ENCODE measurements at places on chromosomes 1 and 21.

DNA sequence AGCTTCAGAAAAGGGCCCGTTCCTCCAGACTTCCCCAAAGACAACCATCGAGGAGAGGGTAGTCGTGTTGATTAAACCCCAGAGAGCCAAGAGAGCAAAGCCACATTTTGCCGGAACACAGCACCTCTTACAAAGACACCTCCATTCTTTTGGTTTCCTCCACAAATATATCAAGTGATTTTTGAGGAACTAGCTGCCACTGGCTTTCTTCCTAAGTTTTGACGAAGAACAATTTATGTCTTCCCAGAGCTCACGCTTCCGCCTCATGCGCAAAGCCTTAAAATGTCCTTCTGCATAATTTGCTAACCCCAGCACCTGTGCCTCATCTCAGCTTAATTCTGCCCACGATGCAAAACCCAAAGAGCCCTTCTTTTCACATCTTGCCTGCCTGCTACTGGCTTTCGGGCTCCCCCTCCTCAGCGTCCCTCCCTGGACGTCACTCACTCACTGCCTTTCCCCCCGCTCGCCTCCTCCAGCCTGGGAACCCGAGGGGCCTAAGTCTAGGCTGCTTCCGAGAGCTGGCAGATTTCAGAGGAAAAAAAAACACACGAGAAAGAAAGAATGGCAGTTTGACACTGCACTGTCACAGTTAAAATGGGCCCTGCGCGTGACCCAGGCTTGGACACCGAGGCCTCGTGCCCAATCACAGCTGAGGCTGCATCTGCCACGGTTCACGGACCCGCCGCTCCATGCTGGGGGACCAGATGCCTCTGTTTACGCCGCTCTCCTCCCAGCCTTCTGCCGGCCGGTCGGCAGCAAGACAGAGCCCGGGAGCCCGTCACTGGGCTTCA, 77.6 kb upstream of the IFNAR2 start:
- no peak for DNase-seq

DNA sequence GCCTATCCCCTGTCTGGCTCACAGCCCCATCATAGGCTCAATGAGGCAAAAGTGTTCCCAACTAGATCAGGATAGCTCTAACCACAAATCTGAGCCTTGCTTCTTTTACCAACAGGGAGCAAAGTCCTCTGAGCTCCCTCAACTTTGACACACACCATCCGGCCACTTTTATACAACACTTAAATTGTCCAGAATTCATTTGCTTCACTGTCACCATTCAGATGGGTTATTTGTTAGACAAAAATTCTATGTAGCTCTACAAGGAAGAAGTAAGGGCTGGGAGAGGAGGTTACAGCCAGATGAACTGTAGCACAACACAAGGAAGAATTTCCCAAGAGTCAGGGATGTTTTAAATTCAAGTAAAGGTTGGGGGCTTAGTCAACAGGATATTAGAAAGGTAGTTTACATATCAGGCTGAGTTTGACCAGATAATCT, 50.8 kb downstream of the TGFBR3 start:
- no peak for DNase-seq

GRCh38 chr1:175630076-175630475, 113.3 kb downstream of the TNR start:
- no peak for DNase-seq

- DNase-seq = no peak
These were observed at the start of gene DDAH1 for GRCh38 chr1:85465099-85465785. Gene DDAH1 (minus strand): TSS chr1:85465159. CDS start chr1:85465045, 114 bp downstream.

GRCh38 chr21:45698493-45699184, 55.1 kb downstream of the PCBP3 start:
- no peak for DNase-seq

GRCh38 chr1:110535985-110536384, 17.0 kb upstream of the KCNA10 start:
- no peak for DNase-seq

DNA sequence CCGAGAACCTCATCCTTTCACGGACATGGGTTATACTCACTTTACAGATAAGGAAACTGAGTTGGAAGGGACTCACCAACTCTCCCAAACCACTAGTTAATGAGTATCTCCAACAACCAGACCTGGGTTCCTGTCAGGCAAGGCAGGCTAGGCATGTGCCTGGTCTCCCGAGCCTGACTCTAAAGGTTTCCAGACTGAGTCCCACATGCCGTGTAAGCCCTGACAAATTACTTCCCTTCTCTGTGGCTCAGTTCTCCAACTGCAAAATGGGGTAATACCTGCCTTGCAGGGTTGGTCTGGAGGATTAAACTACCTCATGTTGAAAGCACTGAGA, 34.3 kb downstream of the SSBP3 start:
- no peak for DNase-seq

DNA sequence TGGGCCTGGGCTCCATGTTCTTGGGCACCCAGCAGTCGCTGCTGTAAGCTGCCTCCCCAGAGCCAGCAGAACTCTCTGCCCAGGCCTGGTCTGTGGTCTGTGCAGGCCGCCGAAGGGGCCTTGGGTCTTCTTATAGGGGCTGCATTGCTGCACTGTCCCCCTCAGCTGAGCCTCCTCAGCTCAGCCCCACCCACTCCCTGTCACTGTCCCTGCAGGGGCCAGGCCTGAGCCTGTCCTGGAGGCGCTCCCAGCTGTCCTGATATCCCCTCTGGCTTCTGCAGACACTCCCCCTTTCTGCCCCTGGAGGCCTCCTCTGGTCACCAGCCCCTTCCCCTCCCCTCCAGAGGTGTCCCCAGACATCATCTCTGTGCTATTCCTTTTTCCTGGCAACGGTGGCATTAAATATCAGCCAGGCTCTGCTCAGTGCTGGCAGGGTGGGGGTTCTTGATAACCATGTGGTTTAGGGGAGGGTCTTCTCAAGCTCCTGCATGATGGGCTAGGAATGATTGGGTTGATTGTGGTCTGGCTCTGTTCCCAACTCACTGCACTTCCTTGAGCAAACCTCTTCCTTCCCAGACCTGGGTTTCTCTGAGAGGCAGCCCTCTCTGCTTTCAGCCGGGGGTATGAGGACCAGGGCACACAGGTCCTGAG, 3.7 kb upstream of the FOXO6 start:
- DNase-seq = no peak

DNA sequence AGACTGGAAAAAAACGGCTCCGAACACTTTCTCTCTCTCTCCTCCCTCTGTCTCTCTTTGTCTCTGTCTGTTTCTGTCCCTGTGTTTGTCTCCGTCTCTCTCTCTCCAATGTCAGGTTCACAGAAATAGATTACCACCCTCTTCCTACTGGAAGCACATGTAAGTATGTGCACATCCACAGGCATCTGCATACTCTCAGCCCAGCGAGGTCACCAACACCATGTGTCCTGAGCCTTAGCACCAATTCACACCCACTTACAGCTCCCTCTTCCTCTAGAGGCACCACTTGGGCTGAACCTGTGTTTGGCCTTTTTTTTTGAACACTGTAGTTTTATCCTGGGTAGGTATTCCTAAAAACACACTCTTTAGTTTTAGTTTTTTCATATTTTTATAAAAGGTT, 130.5 kb downstream of the ETS2 start:
- no peak for DNase-seq

DNA sequence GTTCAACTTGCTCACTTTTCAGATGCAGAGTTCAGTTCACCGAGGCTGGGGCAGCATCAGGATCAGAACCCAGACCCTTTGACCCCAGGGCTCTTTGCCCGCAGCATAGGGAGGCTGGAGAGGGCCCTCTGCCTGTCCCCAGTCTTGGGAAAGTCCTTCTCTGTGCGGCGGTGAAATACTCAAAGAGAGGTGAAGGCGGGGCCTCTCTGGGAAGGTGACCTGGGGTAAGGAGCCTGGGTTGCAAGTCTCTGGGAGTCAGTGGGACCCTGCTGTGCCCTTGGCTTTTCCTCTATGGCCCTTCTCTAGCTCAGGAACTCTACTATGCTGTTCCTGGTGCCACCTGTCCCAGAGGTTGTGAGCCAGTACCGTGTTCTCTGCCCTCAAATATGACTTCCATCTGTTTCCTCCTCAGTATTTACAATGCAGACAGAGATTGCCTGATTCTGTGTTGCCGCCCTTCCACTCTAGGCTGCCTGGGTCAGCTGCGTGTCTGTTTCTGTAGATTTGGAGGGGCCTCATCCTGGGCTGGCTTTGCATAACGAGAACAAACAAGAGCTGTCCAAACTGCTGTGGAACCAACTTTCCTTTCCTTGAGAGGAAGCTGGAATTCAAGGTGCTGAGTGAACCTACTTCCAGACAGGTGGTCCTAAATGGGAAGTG, 18.7 kb upstream of the ZBTB21 start:
- no peak for DNase-seq

GRCh38 chr1:4017636-4018365, 117.7 kb upstream of the C1orf174 start:
- no peak for DNase-seq

DNA sequence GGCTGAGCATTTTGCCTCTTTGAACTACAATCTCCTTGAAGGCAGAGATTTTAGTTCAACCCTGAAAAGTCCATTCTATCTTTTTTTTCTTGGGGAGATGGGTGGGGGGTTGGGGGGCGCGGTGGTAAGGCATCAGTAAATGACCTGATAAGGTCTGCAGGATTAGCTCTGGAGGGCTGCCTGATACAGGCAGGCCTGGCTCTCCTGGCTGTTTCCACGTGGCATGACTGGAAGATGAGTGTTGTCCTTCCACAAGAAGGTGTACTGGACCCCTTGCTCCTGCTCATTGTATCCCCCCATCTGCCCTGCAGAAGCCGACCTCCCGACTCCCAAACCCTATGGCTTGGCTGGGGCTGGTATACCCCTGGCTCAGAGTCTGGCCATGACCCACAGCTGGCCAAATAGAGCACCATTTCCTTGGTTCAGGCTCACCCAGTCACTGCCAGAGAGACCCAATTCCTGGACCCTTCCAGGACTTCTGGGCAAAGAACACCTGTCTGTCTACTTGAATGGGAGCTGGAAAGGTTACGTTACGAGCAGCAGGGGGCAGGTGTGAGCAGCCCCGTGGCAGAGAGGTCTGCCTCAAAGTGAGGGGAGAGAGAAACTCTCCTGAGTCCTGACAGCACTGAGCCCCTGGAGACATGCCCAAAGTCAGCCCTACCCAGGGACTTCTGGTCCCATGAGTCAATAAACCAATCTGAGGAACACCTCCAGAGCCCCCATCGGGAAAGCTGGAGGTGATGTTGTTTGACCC, 17.0 kb downstream of the DHRS3 start:
- DNase-seq = no peak

- DNase-seq = no peak
These were observed 36.0 kb downstream of the AHDC1 start for GRCh38 chr1:27567971-27568299.

DNA sequence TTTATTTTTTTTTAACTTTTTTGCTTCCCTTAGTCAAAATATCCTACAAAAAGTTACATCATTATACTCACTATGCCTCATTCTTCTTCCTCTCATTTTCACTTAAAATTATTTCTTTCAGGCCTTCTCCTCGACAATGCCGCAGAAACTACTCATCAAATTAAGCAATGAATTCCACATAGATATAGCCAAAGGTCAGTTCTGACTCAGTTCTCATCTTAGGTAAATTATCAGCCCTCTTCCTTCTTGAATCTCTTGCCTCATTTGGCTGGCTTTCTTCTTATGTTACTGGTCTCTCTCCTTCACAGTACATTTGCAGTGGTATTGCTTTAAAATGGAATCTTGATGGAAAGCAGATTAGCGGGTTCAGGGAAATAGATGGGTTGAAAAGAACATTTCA, 260.7 kb upstream of the BRINP3 start:
- DNase-seq = no peak

- DNase-seq = no peak
These were observed 99.4 kb downstream of the UCHL5 start for GRCh38 chr1:192959657-192960186.

DNA sequence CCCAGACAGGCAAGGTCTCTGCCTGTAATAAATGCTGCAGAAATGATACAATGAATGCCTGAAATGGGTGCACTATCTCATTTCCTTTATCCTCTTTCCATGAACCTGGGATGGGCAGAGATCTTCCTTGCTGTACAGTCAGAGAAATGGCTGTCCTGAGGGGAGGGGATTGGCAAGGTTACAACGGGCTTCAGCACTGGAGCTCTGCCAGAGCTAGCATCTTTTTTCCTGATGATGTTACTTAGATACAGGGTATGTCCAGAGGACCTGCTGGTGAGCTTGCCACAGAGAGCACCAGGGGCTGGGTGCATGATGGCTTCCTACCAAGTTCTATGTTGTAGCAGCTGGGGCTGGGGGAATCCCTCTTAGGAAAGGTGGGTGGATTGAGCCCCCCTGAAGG, 115.1 kb downstream of the PLXNA2 start:
- DNase-seq = no peak

DNA sequence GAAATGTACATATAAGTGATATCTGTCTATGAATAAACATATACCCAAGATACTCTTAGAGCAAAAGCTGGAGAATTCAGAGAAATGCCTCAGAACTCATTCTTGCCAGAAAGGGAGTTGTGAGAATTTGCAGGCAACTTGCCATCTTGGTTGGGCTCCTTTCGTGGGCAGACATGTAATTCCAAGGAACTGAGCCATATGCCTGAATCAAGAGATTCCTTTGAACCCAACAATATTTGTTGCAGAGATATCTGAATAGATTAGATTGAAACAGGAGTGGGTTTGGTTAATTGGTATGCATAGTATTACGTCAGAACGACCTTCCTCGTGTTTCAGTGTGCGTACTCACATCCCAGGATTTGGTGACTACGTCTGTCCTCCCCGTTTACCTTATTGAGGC, 67.0 kb downstream of the TGFB2 start:
- no peak for DNase-seq

GRCh38 chr1:241090798-241091197, 266.2 kb downstream of the RGS7 start:
- no peak for DNase-seq

GRCh38 chr1:24591781-24592180, 35.9 kb downstream of the NCMAP start:
- DNase-seq = no peak

DNA sequence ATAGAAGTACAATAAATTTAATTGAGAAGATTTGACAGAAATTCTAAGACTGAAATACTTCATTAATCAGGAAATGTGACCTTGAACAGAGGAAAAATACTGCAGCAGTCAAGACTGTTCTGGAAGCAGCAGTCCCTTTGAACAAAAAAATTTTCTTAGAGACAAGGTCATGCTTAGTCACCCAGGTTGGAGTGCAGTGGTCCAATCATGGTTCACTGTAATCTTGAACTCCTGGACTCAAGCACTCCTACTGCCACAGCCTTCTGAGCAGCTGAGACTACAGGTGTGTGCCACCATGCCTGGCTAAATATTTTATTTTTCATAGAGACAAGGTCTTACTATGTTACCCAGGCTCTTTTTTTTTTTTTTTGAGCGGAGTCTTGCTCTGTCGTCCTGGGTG, 1.9 kb upstream of the CCDC30 start:
- no peak for DNase-seq

Measured in stimulated activated CD8-positive, alpha-beta memory T cell treated with anti-CD3 and anti-CD28 coated beads, Interleukin-7, amount 100 ng/mL, for 24 hours (primary cell).